ENCODE measurements at places on chromosomes 7 and 10.

- no peak for DNase-seq
Observed at GRCh38 chr10:34824870-34825269, 9.8 kb upstream of the PARD3 start.

GRCh38 chr10:4514445-4515108, 311.4 kb upstream of the AKR1E2 start:
- no peak for DNase-seq

DNA sequence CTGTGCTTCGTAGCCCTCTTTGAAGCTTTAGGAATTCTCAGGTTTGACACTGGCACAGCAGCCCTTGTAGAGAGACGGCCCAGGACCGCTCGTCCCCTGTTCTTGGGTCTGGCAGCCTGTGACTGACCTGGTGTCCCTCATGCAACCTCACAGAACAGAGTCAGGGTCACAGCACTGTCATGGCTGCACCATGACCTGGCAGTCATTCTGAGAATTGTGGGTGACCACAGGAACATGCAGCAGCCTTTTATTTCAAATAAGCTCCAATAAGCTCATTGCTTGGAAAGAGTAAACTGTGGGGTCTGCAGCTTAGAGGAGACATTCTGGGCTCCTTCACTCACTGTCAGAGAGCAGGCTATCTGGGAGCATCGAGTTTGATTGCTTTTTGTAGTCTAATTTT, 42.5 kb downstream of the MYO1G start:
- no peak for DNase-seq

DNA sequence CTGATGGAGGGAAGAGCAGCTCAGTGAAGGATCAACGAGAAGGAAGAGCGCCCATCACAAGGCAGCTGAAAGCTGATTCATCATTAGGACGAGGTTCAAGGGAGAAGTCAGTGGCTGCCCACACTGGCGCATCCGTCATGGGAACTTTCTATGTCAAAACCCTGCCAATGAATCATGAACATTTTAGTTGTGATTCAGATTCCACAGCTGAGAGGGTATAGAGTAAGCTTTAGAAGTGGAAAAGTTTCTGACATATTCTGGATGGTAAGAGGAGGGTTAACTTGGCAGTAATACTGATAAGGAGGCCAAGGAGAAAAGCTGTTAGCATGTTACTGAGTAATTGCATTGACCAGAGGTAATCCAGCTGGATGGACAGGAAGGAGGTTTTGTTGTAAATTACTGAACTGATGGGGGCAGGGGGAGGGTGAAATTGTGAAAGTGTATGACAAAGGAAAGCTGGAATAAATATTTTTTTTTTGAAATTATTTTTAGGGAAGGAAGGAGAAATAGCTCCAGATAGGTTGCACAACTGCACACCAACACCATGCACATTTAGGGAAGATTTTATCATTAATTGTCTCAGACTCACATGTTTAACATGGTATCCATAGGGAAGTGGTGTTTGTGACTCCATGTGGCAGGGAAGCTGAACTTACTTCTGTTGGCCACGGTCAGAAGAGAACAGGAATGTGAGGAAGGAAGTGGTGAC, 78.3 kb upstream of the NRP1 start:
- peak; percentile 19 for DNase-seq

- peak; percentile 74 for DNase-seq
Observed at GRCh38 chr7:95690367-95690947, 81.9 kb upstream of the DYNC1I1 start.

DNA sequence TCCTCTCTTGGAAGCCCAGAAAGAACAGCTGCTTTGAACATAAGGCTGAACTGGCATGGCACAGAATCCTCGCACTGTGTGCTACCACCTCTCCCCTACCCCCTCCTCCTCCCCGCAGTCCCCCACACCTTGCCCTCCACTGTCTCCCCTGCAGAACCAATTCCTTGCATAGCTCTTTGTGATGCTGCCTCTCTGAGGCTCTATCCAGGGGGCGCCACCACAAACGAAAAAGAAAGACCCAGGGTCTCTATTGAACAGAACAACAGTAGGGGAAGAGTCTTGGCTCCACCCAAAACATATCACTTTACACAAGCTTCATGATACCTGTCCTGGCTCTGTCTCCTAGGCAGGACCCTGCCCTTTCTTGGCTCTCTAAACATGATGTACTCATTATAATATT, 26.2 kb upstream of the EBLN1 start:
- DNase-seq, result no peak

DNA sequence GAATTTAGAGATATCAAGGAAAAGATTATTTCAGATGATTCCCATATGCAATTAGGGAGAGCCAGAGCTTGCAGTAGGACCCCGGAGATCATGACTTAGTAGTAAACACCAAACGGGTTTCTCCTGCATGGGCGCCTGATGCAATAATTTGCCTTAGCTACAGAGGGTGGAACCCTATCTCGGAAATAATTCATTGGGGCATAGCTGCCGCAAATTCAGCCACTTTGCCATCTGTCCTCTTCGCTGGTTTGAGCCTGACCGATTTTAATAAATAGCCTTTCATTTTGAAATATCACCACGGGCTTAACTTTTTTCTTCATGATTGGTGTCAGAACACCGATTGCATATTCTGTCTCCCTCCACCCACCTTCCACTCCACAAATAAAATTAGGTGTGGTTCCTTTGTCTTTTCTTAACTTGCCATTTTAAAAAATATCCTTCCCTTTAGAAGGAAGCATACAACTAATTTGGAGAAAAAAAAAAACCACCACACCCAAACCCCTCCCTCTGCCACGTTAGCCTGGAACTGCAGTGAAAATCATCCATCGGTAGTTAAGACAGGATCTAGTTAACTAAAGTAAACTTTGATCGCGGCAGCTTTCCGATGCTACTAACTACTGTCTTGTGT, 1.4 kb downstream of the GARS1 start:
- peak; percentile 51 for DNase-seq
